Endodermal cell (in vitro differentiated cells): ENCODE measurements at places on chromosomes 6 and 20. TPM values are rescaled to one million over a fixed set of nuclear protein-coding genes. Genes with fewer than 3 reads are reported as not detected.

DNA sequence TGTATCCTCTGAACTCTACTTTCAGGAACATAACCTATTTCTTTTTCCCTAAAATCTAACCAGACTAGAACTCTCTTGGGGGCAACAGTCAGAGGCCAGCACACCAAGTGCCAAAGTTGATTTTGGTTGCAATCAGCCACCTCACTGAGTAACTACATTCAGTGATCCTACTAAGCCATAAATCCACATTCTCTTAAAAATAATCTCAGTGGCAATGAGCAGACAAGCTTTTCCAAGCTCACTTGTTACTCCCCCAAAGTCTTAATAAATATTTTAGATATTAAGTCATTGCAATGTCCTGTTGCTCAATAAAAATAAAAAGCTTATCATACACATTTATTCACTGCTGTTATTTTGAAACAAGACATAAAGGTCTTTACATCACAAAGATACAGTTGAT, 9.8 kb downstream of the RGS17 start:
- H3K4me3 ChIP-seq = no peak overlapping the region
- H3K4me1 ChIP-seq = peaks cover 17% of the 10 kb centered on the region
- no peak for DNase-seq
- H3K27ac ChIP-seq = no peak overlapping the region

HCK gene
- 0.40 to 0.70 TPM in 2 of 3 replicates, not detected in the other for total RNA-seq

DNA sequence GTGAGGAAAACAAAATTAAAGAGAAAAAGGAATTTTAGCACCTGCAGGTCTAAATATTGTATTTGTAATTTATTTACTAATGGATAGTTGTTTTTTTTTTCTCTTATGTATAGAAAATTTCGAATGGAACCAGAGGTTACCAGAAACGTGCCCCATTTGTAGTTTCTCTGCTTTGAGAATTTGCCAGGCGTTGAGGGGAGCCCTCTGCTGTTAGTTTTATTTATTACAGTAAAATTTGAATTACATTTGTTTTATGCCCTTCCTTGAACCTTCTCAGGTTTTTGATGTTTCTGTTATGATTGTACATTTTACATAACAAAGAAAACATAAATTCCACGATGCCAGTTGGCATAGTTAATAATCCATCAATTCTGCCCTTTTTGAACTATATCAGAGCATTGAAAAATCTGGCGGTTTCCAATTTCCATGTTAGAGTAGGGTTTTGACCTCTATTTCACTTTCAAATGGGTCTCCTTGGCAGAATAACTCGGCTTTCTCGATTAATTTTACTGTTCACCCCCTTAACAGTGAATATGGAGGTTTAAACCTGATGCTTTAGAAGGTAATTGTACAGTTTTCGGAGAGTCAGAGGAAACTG, 35.1 kb upstream of the RFPL4B start:
- H3K4me3 ChIP-seq = no peak overlapping the region
- H3K27ac ChIP-seq = no peak overlapping the region
- DNase-seq = no peak

DNA sequence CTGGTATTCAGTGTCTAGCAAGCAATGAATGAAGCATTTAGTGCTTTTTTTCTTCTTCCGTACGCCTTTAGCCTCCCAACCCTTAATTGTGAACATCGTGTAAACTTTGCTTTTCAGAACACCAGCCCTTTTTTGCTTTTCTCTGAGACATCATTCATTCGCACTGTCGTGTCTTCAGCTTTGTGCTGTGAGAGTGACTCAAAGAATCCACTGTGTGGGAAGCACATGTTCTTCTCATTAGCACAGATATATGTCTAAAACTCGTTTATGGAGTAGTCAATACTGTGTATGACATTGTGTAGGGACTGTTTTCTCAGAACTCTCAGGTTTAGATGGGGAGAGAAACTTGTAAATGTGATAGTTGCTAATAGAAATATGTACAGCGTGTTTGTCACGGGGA, 279.1 kb downstream of the FARS2 start:
- no peaks in the 10 kb centered on the region for H3K4me1 ChIP-seq
- no peak overlapping the region for H3K4me3 ChIP-seq
- no peak overlapping the region for H3K27ac ChIP-seq
- H3K27me3 ChIP-seq = no peaks in the 10 kb centered on the region

ARMC2 gene
- total RNA-seq = 6.4 to 9.0 TPM (median 8.3 TPM) in 3 replicates

GRCh38 chr6:54935739-54936138, 89.2 kb downstream of the FAM83B start:
- no peak overlapping the region for H3K27ac ChIP-seq
- no peak for DNase-seq
- H3K27me3 ChIP-seq = no peaks in the 10 kb centered on the region
- H3K4me3 ChIP-seq = no peak overlapping the region
- H3K36me3 ChIP-seq = no peaks in the 10 kb centered on the region
- H3K4me1 ChIP-seq = no peaks in the 10 kb centered on the region

PLN gene
- not detected in 3 replicates for total RNA-seq

PSORS1C2 gene
- total RNA-seq = not detected in 3 replicates

GRCh38 chr6:46918806-46919205, 2.9 kb downstream of the ADGRF5 start:
- no peaks in the 10 kb centered on the region for H3K36me3 ChIP-seq
- no peaks in the 10 kb centered on the region for H3K4me1 ChIP-seq
- DNase-seq = no peak

VIP gene
- not detected in 3 replicates for total RNA-seq

- no peaks in the 10 kb centered on the region for H3K36me3 ChIP-seq
- no peak overlapping the region for H3K27ac ChIP-seq
- H3K4me1 ChIP-seq = peaks cover 16% of the 10 kb centered on the region
- peak; percentile 88 for DNase-seq
- H3K27me3 ChIP-seq = peaks cover 100% of the 10 kb centered on the region
- H3K4me3 ChIP-seq = peak overlapping the region; percentile 73
Measured at GRCh38 chr6:108168501-108169463, 3.0 kb downstream of the NR2E1 start.

L3MBTL1 gene
- 43.0 to 57.9 TPM (median 57.6 TPM) in 3 replicates for total RNA-seq

GRCh38 chr20:13061381-13061780, 52.6 kb downstream of the SPTLC3 start:
- no peaks in the 10 kb centered on the region for H3K4me1 ChIP-seq
- H3K4me3 ChIP-seq = no peak overlapping the region
- DNase-seq = no peak
- H3K27ac ChIP-seq = no peak overlapping the region
- H3K27me3 ChIP-seq = no peaks in the 10 kb centered on the region

GRCh38 chr6:90537723-90538258, 49.1 kb downstream of the MAP3K7 start:
- H3K4me3 ChIP-seq = no peak overlapping the region
- H3K27ac ChIP-seq = peak overlapping the region; percentile 64
- no peaks in the 10 kb centered on the region for H3K27me3 ChIP-seq
- H3K4me1 ChIP-seq = peaks cover 9% of the 10 kb centered on the region
- DNase-seq = no peak

- H3K4me3 ChIP-seq = no peak overlapping the region
- H3K27me3 ChIP-seq = no peaks in the 10 kb centered on the region
- no peaks in the 10 kb centered on the region for H3K36me3 ChIP-seq
- H3K4me1 ChIP-seq = peaks cover 10% of the 10 kb centered on the region
- no peak overlapping the region for H3K27ac ChIP-seq
Measured at GRCh38 chr6:44186635-44187025, 28.0 kb downstream of the CAPN11 start.

DNA sequence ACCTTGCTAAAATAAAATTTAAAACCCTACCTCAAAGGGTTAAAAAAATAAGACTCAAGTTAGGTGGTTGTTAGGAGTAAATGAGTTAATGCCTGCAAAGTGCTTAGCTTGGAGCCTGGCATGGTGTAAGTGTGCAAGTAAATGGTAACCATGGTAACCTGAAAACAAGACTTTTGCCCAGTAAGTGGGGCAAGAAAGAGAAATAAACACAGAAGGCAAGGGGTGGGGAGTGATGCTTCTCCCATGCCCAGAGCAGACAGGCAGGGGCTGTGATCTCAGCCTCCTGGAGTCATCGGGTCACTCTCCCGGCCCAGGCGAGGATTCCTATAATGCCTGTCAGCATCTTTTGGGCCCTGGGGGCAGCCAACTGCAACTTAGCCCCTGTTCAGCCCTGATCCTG, 59.2 kb upstream of the SLC32A1 start:
- peaks cover 4% of the 10 kb centered on the region for H3K27me3 ChIP-seq
- no peaks in the 10 kb centered on the region for H3K36me3 ChIP-seq
- H3K4me1 ChIP-seq = peaks cover 3% of the 10 kb centered on the region
- no peak overlapping the region for H3K4me3 ChIP-seq
- no peak overlapping the region for H3K27ac ChIP-seq
- DNase-seq = no peak

DNA sequence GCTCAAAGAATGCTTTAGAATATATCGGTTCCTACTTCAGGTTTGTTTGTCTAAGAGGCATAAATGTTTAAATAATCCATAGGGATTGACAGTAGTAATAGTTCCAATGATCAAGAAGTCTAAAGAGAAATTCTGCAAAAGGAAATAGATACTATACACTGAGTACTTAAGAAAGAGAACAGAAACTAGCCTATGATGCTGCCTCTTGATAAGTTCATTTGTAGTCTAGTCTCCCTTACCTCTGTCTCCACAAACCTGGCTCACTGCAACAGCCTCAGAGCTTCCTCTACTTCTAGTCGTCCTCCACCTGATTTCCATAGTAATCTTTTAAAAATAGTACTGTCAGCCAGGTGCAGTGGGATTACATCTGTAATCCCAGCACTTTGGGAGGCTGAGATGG, 511.8 kb downstream of the LMBRD1 start:
- H3K27ac ChIP-seq = no peak overlapping the region
- no peaks in the 10 kb centered on the region for H3K4me1 ChIP-seq
- no peaks in the 10 kb centered on the region for H3K27me3 ChIP-seq
- no peak for DNase-seq
- H3K36me3 ChIP-seq = no peaks in the 10 kb centered on the region

GMPR gene
- 4.9 and 7.1 TPM in 2 replicates for total RNA-seq

GRCh38 chr6:4344317-4344899, 209.0 kb upstream of the ECI2 start:
- H3K4me1 ChIP-seq = no peaks in the 10 kb centered on the region
- no peak overlapping the region for H3K4me3 ChIP-seq
- no peak overlapping the region for H3K27ac ChIP-seq
- no peaks in the 10 kb centered on the region for H3K27me3 ChIP-seq

BHLHE23 gene
- not detected in 3 replicates for total RNA-seq

VSTM2L gene
- total RNA-seq = 1.1 to 2.0 TPM (median 1.4 TPM) in 3 replicates

GRCh38 chr6:12113190-12113577, 101.1 kb downstream of the HIVEP1 start:
- DNase-seq = no peak
- no peak overlapping the region for H3K27ac ChIP-seq
- H3K4me3 ChIP-seq = no peak overlapping the region
- H3K4me1 ChIP-seq = no peaks in the 10 kb centered on the region
- H3K36me3 ChIP-seq = peaks cover 27% of the 10 kb centered on the region

- no peak overlapping the region for H3K4me3 ChIP-seq
- no peak overlapping the region for H3K27ac ChIP-seq
- DNase-seq = no peak
- H3K4me1 ChIP-seq = peaks cover 2% of the 10 kb centered on the region
- H3K27me3 ChIP-seq = no peaks in the 10 kb centered on the region
Measured at GRCh38 chr20:7171911-7172310, 404.4 kb downstream of the BMP2 start.

DNA sequence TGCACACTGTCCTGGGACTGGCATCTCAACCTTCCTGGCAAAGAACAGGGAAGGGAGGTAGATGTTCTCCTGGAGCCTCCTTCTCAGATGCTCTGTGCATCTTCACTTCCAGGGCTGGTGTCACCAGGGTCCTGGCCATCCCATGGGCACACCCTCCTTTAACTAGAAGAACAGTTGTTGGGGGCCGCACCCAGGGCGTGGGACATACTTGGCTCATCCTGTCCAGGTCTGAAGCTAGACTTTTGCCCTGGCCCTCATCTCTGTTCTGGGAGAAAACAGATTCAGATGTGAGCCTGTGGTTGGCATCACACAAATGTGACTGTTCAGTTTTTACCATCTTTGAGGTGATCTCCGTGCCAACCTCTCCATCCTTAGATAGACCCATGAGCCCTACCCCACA, 41.6 kb downstream of the FOXC1 start:
- no peaks in the 10 kb centered on the region for H3K27me3 ChIP-seq
- no peak overlapping the region for H3K4me3 ChIP-seq
- H3K36me3 ChIP-seq = no peaks in the 10 kb centered on the region
- DNase-seq = no peak
- H3K4me1 ChIP-seq = no peaks in the 10 kb centered on the region
- H3K27ac ChIP-seq = no peak overlapping the region

GRCh38 chr6:16190214-16190613, 48.2 kb upstream of the GMPR start:
- no peak overlapping the region for H3K4me3 ChIP-seq
- no peaks in the 10 kb centered on the region for H3K36me3 ChIP-seq
- no peaks in the 10 kb centered on the region for H3K4me1 ChIP-seq
- H3K27ac ChIP-seq = no peak overlapping the region
- DNase-seq = no peak

GRCh38 chr20:34773726-34774125, 51.7 kb downstream of the NCOA6 start:
- peaks cover 45% of the 10 kb centered on the region for H3K36me3 ChIP-seq
- no peak overlapping the region for H3K27ac ChIP-seq
- H3K27me3 ChIP-seq = no peaks in the 10 kb centered on the region

DNA sequence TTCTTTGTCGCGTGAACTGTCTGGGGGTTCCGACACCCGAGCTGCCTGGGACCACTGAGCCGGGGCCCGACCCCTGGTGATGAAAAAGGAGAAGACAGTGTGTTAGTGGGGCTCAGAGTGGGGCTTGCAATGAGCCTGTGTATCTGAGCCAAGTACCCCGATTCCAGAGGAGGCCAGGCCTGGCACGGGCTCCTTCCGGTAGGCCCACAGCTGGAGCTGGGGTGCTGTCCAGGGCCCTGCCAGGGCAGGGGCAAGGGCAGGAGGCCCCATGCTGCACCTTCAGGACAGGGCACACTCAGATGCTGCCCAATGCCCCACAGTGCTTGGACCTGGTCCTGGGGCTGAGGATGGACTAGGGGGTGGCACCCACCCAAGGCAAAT, 89.4 kb downstream of the TAF4 start:
- no peak for DNase-seq
- peak overlapping the region; percentile 29 for H3K27ac ChIP-seq
- H3K4me1 ChIP-seq = no peaks in the 10 kb centered on the region
- peaks cover 39% of the 10 kb centered on the region for H3K36me3 ChIP-seq

DNA sequence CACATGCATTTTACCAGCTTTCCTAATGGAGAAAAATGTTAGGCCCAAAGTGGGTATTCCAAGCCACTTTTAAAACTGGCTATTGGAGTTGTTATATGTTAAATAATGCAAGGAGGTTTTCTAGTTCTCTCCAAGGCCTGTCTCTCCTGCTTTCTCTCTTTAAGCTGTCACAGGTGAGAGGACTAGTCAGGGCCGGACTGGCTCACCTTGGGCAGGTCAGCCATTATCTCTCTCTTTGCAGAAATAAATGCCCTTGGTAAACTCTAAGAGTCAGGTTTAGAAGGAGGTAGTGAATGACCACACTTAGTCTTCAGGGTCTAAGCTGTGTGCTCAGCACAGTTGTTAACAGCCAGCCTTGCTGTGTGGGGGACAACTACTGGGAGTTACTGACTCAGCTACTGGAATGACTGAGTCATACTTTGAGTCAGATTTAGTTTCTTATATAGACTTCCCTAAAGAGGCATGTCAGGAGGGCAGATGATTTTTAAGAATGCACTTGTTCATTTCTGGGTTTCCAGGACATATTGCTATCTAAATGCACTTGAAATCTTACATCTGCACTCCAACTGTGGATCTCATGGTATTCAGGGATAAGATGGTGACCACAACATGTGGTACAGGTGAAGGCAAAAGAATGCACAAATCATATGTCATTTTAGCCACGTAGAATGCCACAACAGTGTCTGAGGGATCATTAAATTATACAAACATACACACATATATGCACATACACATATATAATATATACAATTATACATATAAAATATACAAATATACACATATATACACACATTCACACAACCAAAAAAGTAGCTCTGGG, 719.4 kb downstream of the EPM2A start:
- no peak for DNase-seq
- H3K4me1 ChIP-seq = peaks cover 13% of the 10 kb centered on the region
- no peak overlapping the region for H3K4me3 ChIP-seq
- H3K27me3 ChIP-seq = no peaks in the 10 kb centered on the region
